ENCODE measurements at places on chromosomes 5 and 9.

- no peak for DNase-seq
These were observed 34.4 kb upstream of the CCDC112 start for GRCh38 chr5:115330830-115331229.

DNA sequence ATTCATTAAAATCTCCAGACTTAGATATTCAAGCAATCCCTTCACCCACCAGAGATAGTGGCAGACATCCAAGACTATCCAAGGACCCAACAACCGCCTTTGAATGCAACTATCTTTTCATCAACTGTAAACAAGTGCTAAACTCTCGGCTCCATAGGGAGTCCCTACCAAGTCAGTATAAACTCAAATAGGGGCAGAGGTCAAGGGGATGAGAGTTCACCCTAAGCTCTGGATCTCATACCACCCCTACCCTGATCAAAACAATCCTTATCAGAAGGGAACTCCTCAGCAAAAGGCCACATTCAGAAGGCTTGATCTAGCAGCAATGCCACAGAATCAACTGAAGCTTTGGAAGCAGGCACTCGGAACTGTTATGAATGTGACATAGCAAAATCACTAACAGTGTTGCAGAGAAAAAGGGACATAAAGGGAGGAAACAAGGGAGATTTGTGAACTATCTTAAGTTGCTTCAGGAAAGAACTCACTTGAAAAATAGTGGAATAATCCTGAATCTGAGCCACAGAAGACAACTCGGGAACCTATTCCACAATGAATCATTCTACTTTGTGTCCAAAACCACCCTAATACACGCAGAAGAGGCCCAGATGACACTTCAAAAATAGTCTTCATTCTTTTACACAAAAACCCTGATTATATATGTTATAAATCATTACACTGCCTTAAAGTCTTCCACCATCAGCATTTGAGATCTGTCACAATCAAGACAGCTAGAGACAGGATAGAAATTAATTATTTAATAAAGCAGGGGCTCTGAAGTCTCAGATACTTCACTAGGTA, 49.8 kb downstream of the NR6A1 start:
- no peak for DNase-seq

- DNase-seq: no peak
These were observed 407.0 kb upstream of the GRAMD2B start for GRCh38 chr5:126016256-126016655.

GRCh38 chr9:126722252-126722921, 82.5 kb upstream of the ZBTB43 start:
- DNase-seq: peak; percentile 88

DNA sequence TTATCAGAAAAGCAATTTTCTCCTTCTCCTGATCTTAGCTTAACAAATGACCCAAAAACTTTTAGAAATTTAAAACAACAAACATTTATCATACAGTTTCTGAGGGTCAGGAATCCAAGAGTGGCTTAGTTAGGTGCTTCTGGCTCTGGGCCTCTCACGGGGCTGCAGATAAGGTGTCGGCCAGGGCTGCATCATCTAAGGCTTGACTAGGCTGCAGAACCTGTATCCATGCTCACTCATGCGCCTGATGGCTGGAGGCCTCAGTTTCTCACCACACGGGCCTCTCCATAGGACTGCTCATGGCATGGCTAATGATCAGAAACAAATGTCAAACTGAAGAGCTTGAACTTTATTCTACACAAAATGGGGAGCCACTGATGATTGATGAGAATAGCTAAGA, 210.0 kb downstream of the SEC61B start:
- no peak for DNase-seq

DNA sequence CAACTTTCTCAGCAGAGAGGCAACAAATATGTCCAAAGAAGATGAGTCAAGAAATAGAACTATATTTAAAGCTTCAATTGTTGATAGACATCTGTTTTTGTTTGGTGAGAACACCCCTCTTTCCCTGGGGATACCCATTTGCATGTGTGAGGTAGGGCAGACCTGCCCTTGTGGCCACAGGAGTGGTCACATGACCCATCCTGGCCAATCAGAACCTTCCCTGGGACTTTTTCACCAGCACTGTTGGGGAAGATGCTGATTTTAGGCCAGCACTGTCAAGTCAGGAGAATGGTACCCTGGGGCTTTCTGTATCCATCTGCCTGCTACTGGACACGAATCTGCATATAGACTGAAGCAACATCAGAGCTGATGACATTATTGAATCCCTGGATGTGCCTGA, 211.2 kb downstream of the CDK5RAP2 start:
- no peak for DNase-seq

- no peak for DNase-seq
These were observed 337.1 kb downstream of the GADD45G start for GRCh38 chr9:89941875-89942274.

- no peak for DNase-seq
These were observed 114.7 kb upstream of the PANK3 start for GRCh38 chr5:168693883-168694282.

GRCh38 chr5:168266016-168266415, 25.4 kb upstream of the WWC1 start:
- DNase-seq: no peak

DNA sequence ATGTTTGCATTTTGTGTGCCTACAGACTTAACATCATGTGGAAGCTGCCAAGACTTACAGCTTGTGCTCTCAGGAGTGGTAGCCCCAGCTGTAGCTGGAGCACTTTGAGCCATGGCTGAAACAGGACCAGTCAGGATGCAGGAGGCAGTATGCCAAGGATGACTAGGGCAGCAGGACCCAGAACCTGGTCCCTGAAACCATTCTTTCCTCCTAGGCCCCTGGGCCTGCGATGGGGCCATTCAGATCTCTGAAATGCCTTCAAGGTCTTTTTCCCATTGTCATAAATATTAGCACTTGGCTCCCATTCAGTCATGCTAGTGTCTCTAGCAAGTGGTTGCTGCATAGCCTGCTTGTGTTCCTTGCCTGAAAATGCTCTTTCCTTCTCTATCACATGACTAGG, 29.6 kb upstream of the VLDLR start:
- DNase-seq: no peak

DNA sequence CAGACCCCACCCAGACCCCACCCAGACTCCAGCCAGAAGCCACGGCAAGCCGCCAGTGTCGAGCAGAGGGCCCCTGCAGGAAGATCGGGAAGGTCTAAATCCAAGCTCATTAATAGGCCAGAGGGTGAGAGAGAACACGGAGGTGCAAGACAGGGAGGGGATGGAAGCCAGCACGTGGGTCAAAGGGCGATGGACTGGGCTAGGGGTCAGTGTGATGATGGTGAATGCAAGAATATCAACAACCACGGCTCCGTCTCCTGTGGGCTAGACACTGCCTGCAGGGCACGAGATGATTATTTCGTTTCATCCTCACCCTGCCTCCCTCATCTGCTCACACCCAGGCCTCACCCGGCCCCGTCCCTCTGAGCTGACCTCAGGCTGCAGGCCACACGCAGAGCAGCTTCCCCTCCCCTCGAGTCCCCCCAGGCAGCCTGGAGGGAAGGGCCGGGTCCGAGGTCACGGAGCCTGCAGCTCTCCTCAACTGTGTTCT, 122.0 kb downstream of the COL23A1 start:
- no peak for DNase-seq

- DNase-seq: no peak
These were observed 65.0 kb downstream of the C9orf152 start for GRCh38 chr9:110142868-110143481.

- DNase-seq: no peak
These were observed 53.6 kb downstream of the PRR16 start for GRCh38 chr5:120517607-120518252.

- DNase-seq: no peak
These were observed 572.1 kb downstream of the TLE4 start for GRCh38 chr9:80143899-80144298.

DNA sequence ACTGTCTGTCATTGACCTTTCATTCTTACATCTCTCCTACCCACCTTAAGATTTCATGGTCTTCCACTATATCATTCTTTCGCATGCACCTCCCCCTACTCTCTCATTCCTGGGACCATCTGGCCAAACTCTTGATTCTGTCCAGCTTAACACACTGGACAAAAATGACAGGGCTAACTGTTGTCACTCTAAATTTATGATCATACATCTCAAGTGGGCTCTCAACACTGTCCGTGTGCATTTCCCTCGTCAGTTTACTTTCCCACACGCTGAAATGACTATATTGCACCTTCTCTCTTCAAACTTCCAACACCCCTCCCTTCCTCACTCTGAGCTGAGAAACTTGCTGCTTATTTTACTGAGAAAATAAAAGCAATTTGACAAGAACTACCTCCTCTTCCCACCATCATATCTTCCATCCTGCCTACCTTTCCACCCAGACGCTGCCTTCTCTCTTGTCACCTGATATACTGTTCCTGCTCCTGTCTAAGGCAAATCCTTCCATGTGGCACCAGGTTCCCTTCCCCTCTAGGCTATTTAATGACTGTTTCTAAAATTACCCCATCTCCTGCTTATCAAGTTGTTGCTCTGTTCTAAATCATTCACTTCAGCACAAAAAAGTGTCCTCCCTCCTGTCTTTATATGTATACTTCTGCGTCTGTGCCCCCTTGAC, 8.1 kb upstream of the KLF9 start:
- DNase-seq: no peak

- no peak for DNase-seq
These were observed 1.1 kb downstream of the GSN start for GRCh38 chr9:121268851-121269641.

DNA sequence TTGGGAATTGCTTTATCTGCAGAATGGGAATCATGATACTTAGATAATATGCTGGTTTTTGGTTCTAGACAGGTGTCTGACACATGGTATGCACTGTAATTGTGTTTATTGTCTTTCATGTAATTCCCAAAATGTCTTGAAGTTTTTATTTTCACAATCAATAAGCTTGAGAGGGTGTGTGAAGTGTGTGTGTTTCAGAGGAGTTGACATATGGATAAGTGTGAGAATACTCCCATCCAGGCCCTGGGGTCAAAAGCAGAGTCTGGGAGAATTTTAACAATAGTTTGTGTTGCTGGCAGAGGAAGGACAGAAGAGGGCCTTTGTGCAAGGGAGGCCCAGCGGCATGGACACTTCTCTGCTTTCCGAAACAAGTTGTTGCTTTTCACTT, 8.4 kb downstream of the PRDM6 start:
- no peak for DNase-seq

GRCh38 chr9:82729141-82729540, 333.8 kb downstream of the RASEF start:
- DNase-seq: no peak

- no peak for DNase-seq
These were observed 736 bp upstream of the NKD2 start for GRCh38 chr5:1007681-1008450.

DNA sequence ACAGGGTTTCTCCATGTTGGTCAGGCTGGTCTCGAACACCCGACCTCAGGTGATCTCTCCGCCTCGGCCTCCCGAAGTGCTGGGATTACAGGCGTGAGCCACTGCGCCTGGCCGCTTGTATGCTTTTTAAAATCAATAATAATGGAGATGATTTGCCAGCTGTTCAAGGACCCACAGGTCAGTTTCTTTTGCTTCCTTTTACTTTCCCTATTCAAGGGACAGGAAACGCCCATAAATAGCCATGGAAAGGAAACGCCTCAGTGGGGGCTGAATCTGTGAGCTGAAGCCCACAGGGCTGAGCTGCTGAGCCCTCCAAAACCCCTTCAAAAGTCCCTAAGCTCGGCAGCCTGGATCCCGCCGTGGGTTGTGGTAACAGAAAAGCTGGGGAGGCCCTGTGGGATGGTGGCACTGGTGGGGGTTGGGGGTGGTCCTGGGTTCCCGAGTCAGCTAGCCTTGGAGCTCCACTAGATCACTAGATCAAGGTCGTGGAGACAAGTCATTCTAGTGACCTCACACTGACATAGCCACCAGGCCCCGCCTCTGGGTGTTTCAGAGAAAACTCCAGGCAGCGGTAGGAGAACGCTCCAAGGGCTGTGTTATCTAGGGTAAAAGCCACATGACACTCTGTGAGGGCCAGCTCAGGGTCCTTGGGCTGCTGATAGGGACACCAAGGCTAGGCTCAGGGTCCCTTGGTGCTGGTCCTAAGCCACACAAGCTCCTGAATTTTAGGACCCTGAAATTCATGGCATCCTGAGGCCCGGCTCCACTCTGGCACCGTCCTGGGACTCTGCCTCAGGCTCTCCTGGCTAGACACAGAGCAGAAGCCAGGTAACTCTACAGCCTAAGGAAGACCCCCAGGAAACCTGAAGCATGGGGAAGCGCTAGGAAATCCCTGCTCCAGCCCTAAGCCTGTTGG, 18.0 kb upstream of the DUSP1 start:
- no peak for DNase-seq

GRCh38 chr9:137788561-137789294, 88.9 kb upstream of the CACNA1B start:
- DNase-seq: no peak

GRCh38 chr9:95285307-95285706, 32.2 kb downstream of the FANCC start:
- DNase-seq: no peak

GRCh38 chr9:2559192-2560152, 62.1 kb upstream of the VLDLR start:
- DNase-seq: no peak

GRCh38 chr5:66517351-66517750, 78.8 kb upstream of the MAST4 start:
- DNase-seq: no peak

DNA sequence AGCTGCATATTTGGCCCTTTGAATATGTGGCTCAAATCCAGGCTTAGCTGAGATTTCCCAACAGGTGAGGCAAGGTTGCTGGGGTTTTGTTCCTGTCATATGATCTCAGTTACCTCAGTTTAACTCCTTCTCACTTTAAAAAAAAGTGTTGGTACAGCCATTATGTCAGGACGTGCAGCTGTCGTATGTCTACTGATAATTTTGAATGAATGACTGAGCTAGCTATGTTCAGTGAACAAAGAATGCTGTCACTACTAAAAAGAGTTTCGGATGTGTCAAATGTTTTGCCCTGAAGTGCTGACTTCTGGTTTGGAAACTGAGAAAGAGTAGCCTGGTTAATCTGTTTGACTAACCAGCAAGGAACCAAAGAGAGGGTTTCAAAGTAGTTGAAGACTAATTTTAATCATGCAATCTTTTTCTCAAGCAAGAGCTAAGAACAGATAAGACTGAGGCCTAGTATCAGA, 106.3 kb upstream of the NR3C1 start:
- no peak for DNase-seq

DNA sequence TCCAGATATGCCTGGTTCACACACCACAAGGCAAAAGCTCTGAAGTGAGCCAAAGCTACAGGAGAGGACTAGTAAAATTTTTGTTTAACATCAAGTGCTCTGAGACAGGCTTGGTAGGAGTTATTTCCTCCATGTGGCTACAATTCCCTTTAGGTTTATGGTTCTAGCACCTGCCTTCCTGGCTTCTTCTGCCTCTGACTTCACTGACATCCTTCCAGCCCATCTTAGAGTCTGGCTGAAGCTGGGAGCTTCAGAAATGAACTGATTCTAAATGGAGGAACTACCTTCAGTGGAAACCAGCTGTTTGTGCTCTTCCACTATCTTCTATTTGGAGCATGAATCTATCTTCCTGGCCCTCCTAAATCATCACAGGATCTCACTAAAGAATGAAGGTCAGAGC, 215.3 kb upstream of the FBXL7 start:
- DNase-seq: no peak

GRCh38 chr5:124195411-124195810, 551.0 kb downstream of the ZNF608 start:
- DNase-seq: no peak

GRCh38 chr9:26975728-26976707, 19.8 kb downstream of the IFT74 start:
- no peak for DNase-seq
